ENCODE measurements at places on chromosomes 1 and 21.

DNA sequence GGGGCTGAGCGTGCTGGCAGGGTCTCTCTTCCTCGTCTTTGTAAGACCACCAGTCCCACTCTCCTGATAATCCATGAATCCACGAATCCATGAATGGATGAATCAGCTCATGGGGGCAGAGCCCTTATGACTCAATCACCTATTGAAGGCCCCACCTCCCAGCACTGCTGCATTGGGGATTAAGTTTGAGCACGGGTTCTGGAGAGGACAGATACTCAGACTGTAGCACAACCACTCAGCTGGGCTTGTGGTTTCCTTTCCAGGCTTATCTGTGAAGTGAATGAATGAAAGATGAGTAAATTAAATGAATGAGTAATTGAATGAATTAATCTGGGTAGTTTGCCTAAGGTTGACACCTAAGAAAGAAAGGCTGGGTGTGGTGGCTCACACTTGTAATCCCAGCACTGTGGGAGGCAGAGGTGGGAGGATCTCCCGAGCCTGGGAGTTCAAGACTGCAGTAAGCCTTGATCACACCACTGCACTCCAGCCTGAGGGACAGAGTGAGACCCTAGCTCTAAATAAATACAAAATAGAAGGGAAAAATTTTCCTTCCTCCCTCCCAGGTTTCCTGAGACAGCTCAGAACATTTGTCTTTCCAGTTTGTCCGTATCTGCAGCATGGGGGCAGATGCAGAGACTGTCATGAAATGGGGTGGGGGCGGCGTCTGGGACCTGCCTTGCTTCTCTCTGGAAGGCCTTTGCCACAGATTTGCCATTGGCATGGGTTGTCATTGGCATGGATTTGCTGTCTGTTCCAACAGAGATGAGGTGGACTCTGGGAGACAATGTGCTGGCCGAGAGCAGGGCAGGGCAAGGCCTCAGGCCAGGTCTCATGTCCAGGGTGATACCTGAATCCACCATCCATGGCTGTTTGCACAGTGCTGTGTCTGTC lies 187.7 kb upstream of the C1orf174 start:
- no peak for DNase-seq

- no peak for DNase-seq
Observed at GRCh38 chr1:17603091-17603841, 63.8 kb downstream of the ARHGEF10L start.

DNA sequence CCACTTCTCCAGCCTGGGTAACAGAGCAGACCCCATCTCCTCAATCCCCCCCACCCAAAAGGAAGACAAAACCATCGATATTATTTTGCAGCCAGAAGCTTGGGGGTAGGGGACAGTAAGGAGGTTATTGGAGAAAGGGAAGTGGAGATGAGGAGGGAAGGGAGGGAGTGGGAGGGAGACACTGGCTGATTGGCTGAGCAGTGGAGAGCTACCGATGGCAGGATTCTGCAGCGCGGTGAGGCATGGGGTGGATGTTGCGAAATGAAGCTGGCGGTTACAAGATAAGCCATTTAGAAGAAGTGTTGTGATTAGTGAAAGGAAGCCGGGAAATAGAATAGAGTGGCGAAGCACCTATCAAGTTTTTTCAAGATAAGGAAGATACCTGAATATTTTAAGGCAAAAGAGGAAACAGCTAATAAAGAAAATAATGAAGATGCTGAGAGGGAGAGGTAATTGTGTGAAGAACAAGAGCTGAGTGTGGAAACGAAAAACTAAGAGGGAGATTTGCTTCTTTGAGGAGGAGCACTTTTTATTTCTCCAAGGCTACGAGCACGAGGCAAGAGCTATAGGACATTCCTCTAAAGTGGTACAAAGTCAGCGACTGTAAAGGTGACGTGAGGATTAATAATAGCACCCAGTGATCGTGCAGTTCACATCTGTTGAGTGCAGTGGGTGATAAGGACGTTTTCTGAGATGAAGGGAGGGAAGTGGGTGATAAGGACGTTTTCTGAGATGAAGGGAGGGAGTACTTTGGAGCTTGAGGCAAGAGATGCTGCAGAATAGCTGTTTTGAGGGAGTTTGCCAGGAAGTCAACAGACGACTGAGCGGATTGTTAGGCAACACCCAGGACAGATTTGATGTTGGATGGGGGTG lies 103.2 kb upstream of the KIF26B start:
- DNase-seq = no peak

GRCh38 chr1:235326719-235327558 lies 1.0 kb downstream of the ARID4B start:
- DNase-seq = peak; percentile 14

All from stimulated activated CD8-positive, alpha-beta memory T cell treated with anti-CD3 and anti-CD28 coated beads, Interleukin-2, amount 100 ng/mL, for 1 hour (primary cell).